ENCODE measurements at places on chromosomes 1 and 21.

- DNase-seq: no peak
Observed at GRCh38 chr1:82110366-82111254, 309.9 kb downstream of the ADGRL2 start.

- DNase-seq: peak; percentile 40
Observed at GRCh38 chr1:11749203-11749689, 12.7 kb upstream of the C1orf167 start.

- no peak for DNase-seq
Observed at GRCh38 chr1:38183096-38183495, 136.5 kb upstream of the POU3F1 start.

- no peak for DNase-seq
Observed at GRCh38 chr1:51009381-51009780, 39.3 kb downstream of the CDKN2C start.

DNA sequence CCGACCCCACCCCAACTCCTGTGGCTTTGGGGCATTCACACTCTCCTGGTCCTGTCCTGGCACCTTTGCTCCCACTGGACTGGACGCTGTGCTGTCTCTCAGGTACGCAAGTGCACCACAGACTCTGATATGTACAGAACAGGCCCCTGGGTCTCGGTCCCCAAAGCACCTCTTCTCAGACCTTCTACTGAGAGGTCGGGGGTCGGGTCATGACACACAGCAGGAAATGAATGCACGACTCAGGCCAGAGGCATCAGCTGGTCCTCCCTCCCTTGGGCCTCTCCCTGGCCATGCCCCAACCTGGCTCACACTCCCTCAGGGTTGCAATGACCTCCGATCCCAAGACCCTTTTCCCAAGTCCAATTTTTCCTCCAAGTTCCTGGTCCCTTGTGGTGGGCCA is 1.8 kb upstream of the KRTAP10-12 start:
- no peak for DNase-seq

DNA sequence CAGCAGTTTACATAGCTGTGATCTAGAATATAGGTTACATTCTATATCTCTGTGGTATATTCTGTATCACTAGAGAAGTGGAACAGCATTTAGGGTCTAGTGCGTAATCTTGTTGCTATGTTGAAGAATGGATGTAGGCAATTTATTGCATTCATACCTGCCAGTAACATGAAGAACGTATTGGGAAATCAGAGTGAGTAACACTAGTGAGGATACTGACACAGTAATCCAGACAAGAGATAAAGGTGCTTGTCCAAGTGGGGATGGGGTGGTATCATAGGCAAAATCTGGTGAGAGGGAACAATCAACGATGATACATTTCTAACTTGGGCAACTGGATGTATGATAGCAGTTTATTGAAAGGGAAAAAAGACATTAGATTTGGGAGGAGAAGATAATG is 9.8 kb downstream of the PPP2R5A start:
- DNase-seq: no peak

DNA sequence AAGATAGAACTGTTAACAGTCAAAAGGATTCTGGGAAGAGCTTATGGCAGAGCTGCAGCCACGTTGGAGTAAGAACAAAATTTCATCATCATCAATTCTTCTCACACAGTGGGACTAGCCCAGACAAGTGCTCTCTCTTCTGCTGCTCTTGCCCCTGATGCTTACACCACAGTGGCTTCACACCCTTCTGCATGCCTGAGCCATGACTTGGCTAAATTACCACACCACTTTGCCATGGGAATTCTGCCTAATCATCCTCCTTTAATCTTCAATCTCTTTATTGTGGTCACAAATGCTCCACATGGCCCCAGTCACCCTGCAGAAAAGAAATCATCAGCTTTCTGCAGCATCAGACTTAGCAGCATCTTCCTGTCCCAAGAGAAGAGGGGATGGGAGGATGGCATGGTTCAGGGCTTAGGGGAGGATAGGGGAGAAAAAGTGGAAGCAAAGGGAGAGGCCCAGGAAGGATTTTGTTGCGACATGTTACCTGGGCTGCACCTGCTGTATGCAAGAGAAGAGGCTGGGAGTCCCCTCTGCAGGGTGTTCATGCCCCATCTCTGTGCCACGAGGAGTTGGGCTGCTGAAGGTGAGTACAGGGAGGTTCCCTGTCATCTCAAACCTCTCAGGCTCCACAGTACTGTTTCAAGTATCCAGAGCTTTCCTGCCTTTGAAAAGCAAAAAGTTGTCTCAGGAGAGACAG is 9.0 kb upstream of the RPTN start:
- DNase-seq: no peak

DNA sequence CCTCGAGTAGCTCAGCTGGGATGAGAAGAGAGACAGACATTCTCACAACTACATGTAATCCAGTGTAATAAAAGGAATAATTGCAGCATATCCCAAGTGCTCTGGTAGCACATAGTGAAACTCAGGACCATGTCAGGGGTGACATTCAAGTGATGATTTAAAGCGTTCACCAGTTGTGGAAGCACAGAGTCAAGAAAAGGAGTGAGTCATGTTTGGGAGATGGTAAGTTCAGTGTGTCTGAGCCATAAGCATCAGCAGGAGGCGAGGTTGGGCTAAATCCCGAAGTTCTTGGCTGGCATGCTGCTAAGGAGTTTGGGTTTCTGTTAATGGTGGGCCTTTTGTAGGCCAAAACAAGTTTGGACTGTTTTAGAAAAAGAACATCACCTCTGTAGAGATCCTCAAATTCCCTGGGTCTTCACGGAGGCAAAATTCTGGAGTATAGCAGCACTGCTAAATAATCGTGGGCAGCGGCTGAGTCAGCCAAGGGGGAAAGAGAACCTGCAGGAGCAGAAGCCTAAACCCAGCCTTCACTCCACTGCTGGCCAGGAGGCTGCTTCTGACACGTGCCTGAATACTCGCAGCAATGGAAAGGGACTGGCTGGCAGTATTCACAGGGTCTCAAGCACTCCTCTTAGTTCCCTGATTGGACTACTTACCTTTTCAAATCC is 7.2 kb upstream of the NHLH1 start:
- no peak for DNase-seq

DNA sequence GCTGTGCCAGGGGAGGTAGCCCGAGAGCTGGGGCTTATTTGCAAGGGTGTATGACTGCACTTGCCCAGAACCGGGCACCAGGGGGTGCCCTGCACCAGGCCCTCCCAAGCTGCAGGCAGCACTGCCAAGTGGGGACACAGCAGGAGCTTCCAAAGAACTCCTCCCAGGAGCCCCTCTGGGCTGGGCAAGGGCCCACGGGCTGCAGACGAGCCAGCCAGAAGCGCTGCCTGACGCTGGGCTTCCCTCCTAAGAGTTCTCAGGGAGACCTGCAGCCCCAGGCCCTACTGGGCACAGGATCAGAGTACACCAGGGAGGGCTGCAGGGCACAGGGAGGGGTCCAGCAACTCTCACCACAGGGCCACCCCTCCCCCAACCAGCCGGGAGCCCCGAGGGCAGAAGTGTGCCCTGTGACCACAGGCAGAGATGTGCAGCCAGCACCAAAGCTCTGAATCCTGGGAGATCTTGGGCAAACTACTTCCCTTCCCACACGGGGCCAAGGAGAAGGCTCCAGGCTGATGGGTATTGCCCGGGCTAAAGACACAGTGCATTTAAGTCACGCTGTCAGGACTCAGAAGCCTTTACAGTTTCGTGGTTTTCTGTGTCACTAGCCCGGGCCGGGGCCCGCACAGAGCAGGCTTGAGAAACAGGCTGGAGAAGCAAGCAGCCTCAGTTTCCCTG is 63.4 kb downstream of the KCNAB2 start:
- DNase-seq: no peak

- DNase-seq: no peak
Observed at GRCh38 chr1:205037539-205037938, 5.5 kb upstream of the CNTN2 start.
